Bronchial epithelial cell (primary cell): ENCODE measurements at places on chromosomes 11 and 22.

GRCh38 chr11:7936615-7937014, 4.9 kb downstream of the OR10A3 start:
- peak; percentile 79 for DNase-seq

- DNase-seq, result no peak
These were observed 20.3 kb downstream of the DERL3 start for GRCh38 chr22:23818541-23818940.

DNA sequence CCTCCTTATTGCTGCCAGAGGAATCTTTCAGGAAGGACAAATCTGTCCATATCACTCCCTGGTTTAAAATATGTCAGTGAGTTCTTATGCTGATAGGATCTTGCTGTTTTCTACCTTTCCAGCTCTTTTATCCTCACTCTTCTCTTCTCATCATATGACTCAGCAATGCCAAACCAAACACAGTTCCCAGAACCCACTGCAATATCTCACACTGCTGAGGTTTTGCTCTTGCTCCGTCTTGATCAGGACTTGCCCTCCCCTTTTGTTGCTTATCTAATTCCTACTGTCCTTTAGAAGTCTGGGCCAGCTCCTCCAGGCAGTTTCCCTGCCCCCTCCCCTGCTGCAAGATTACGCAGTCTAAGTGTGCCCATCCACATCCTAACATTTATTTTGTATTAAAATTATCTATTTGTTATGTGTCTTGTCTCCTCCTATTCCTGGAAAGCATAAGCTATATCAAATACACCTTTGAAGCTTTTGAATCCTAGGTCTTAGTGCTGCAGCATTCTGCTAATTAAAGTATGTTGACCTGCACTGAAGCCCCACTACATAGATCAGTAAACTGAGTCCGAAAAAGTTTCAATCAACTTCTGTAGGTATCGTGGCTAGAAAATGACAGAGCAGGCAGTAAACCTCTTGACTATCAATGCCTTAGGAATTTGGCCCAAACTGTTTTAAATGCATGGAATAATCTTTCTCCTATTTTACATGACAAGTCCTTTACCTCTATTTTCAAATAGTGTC, 119.2 kb upstream of the C11orf87 start:
- peak; percentile 50 for DNase-seq

DNA sequence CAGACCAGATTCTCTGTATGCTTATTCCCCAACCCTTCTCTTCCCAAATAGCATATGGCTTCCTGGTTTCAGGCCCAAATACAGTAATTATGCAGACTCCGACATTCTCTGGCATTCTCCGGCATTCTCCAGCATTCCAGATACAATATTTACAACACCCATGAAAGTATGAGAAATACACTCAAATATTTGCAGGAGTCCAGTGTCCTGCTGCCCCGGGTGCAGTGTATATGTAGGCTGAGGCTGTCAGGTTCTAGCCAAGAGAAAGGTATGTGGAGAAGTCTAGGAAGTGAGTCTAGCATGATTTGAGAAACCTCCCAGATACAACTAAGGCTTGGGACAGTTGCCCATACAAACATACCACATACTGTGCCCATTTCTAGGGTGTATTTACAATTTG, 160.7 kb downstream of the SOX6 start:
- DNase-seq, result no peak

- no peak for DNase-seq
These were observed 75.7 kb upstream of the SUSD2 start for GRCh38 chr22:24105631-24106030.

DNA sequence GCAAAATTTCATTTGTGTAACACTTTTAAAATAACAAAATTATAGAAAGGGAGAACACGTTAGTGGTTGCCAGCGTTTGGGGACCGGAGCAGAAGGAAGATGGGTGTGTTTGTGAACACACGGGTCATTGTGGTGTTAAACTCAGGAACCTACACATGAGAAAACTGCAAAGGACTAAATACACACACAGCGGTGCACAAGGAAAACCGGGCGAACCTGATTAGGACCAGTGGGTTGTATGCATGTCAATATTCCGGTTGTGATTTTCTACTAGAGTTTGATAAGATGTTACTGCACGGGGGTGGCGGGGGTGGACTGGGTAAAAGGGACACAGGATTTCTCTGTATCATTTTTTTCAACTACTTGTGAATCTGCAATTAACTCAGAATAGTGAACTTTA, 351.2 kb downstream of the OPCML start:
- DNase-seq, result no peak

DNA sequence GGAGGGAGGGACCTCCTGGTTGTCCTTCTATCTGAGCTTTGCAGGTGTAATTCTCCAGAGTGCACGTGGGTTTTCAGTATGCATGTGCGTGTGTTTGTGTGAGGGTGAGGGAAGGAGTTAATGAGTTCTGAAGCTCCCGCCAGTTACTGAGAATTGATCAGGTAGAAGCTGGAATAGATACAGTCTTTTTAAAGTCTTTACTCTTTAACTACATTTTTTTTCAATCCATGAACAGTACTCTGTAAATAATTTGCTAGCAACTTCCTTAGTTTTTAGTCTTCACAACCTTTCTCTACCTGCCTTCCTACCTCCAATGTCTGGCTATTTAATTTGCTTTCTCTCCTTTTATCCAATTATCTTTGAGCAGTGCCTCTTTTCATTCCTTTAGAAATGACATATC, 25.5 kb downstream of the ARHGAP42 start:
- no peak for DNase-seq

GRCh38 chr11:46055371-46055770, 65.9 kb downstream of the PHF21A start:
- DNase-seq, result no peak

DNA sequence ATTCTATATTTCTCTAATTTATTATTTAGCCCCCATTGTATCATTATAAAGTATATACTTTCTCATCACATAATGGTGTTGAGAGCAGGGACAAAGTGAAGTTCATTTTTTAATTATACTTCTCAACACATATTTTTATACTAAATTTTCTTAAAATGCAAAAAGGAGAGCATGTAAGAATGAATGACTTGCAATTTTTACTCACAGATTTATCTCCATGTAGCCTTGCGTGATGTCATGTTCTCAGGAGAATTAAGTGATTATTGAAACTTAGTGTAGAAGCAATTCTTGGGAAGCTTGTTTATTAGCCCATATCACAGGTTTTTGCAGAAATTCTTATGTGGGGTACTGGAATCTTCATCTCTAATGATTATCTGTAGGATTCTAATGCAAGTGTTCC, 682 bp upstream of the OR5M11 start:
- DNase-seq, result no peak

- DNase-seq, result no peak
These were observed 86.1 kb downstream of the CLPB start for GRCh38 chr11:72348250-72348649.

- DNase-seq, result no peak
These were observed 34.5 kb upstream of the SLC25A1 start for GRCh38 chr22:19213001-19213400.

DNA sequence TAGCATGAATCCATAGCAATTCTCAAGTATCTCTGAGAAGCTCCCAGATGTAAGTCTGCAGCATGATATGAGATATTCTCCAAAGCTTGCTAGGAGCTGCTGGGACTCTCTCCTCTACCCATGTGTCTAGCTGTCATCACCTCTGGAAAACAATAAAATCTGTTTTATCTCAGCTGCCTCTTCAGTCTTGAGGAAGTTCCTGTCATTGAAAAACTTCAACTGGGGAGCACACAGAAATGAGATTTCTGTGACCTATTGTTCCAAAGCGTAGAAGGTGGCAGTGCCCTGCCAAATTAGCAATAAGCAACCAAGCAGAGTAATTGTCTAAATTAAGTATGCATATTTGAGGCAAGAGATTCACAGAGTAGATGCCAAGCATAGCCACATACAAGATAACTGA, 1380.6 kb upstream of the RAG2 start:
- DNase-seq, result no peak

DNA sequence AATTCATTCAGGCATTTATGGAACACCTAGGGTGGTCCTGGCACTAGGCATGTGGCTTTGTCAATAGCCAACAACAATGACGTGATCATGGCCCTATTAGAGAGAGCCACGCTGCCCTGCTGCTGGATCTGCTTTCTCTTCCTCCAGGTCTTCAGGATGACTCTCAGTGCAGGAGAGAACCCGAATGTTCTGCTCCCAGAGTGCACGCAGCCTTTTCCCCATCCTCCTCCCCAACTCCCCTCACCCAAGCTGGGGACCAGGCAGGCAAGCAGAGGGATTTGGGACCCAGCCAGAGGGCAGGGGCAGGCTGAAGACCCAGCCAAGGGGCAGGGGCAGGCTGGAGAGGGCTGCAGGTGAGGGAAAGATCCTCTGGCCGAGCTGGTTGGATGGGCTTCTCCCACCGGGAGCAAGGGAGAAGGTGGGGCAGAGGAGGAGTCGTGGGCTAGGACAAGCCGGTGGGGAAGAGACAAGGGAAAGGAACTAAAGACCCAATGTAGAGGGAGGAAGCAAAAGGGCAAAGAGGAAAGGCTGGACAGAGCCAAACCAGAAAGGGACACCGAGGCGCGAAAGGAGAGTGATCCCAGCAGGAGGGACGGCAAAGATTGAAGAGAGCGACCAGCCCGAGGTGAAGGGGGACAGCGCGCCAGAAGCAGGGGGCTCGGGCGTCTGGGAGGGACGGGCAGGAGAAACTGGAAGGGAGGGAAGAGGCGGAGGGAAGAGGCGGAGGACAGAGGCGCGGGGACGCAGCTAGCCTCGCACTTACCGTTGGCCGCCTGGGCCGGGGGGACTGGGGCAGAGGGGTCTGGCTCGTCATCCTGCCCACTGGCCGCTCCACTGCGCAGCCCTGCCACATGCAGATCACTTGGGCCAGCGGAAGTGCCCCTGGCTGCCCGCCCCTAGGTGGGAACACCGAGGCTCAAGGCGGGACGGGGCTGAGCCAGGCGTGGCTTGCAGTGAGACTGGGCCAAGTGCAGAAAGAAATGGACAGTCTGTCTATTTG, at the start of gene KCTD14:
KCTD14 (minus strand) TSS at position 880 of the 1,000 bp plus-strand sequence; CDS start at position 853, 27 bp downstream.
- no peak for DNase-seq

DNA sequence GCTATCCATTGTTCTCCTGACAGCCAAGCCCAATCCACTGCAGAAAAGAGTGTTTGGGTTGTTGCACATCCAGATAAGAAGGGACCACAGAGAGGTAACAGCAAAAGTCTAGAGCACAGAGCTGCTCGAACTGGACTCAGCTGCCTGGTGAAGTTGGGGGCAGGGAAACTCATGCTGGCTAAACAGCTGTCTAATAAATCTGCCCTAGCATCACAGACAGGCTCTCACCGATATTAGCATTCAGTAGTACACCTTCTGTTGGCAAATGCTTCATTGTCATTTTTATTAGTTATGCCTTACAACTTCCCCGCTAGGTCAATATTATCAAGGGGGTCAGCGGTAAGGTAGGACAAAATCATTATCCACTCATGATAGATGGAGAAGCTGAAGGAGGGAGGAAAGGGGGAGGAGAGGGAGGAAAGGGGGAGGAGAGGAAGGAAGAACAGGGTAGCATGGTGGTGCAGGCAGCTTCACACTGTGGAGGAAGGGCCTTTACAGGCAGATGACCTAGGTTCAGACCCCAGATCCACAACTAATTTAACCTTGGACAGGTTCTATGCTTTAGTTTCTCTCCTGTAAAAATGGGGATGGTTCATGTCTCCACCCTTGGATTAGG, 102.7 kb downstream of the LARGE1 start:
- no peak for DNase-seq

DNA sequence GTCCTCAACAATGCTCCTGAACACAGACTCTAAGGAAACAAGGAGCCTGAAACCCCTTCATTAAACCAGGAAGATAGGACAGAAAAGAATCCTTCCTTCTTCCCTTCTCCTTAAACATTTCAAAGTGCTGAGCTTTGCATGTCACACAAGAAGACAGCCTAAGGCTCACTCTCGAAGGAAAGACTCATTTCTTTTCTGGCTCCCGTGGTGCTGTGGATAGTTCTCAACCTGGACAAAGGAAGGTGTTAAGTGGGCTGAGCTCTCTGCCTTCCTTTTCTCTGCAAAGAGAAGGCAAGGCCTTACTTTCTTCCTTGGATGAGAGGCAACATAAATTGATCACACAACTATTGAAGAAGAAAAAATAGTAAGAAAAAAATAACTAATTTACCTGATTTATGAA, 452.4 kb upstream of the DDI1 start:
- DNase-seq, result no peak

- peak; percentile 100 for DNase-seq
These were observed 23.0 kb upstream of the EXPH5 start for GRCh38 chr11:108616549-108616948.

- DNase-seq, result no peak
These were observed 8.5 kb downstream of the HMBS start for GRCh38 chr11:119092880-119093842.

DNA sequence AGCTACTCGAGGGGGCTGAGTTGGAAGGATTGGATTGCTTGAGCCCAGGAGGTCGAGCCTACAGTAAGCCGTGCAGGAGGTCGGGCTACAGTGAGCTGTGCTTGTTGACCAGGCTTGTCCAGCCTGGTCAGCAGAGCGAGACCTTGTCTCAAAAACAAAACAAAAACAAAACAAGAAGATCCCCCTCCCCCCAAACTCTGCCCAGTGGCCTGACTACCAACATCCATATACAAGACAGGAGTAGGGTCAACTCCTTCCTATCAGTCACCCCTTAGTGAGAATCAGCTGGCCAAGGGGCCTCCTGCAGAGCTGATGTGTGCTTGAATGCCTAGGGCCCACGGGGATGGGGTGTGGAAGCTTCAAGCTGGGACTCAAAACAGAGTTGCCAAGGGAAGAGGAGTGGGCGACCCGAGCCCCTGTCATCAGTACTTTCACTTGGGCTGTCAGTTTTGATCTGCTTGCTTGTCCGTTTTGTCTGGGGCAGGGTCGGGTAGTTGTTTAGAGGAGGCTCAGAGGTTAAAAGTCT, 942 bp upstream of the TSPAN18 start:
- DNase-seq, result no peak

DNA sequence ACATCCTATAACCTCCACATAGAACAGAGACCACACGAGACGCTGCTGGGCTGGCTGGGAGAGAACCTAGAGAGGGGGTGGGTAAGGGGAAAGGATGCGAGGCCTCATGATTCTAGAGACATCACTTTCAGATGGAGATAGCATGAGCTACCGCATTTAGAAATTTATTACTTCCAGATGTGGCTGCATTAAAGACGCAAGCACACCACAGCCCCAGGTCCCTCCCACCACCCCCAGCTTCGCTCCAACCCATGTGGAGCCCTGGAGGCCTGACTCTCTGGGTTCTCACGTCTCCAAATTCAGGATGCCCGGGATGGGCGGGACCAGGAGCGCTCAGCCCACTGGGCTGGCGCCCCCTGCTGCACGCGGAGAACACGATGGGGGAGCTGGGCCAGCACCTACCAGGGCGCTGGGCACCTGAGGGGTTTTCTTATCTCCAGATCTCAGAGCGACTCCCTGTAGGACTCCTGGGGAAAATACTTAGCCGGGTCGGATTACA, 13.6 kb downstream of the MRPL21 start:
- no peak for DNase-seq

GRCh38 chr11:102007567-102008437, 39.4 kb upstream of the CFAP300 start:
- peak; percentile 95 for DNase-seq

DNA sequence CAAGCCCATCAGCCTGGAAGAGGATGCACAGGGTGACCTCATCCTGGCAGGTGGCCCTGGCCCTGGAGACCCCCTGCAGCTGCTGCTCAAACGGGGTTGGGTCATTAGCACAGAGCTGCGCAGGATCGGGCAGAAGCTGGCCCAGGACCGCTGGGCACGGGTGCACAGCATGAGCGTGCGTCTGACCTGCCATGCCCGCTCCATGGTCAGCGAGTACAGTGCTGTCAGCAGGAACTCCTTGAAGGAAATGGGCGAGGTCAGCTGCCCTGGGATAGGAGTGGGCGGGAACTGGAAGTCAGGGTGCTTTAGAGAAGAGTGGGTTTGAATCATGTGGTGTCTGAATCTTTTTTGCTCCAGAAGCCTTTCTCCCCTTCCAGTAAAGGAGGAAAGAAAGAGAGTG, 61.1 kb downstream of the INSC start:
- DNase-seq, result no peak
